ENCODE measurements at places on chromosomes 16 and 17.

DNA sequence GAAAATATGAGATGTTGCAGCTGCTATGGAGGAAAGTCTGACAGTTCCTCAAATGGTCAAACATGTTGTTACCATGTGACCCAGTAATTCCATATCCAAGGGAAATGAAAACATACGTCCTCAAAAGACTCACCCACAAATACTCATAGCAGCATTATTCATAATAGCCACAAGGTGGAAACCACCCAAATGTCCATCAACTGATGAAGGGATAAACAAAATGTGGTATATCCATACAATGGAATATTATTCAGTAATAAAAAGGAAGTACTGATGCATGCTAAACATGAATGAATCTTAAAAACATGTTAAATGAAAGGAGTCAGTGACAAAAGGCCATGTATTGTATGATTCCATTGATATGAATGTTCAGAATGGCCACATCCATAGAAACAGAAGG, 140.2 kb downstream of the PITPNC1 start:
- no peak for DNase-seq

- DNase-seq: peak; percentile 24
These were observed 29.0 kb upstream of the RNPS1 start for GRCh38 chr16:2296661-2297505.

- peak; percentile 77 for DNase-seq
These were observed 973 bp upstream of the UBTF start for GRCh38 chr17:44220213-44221083.

- DNase-seq: no peak
These were observed 32.8 kb downstream of the CCL4 start for GRCh38 chr17:36136439-36136838.

DNA sequence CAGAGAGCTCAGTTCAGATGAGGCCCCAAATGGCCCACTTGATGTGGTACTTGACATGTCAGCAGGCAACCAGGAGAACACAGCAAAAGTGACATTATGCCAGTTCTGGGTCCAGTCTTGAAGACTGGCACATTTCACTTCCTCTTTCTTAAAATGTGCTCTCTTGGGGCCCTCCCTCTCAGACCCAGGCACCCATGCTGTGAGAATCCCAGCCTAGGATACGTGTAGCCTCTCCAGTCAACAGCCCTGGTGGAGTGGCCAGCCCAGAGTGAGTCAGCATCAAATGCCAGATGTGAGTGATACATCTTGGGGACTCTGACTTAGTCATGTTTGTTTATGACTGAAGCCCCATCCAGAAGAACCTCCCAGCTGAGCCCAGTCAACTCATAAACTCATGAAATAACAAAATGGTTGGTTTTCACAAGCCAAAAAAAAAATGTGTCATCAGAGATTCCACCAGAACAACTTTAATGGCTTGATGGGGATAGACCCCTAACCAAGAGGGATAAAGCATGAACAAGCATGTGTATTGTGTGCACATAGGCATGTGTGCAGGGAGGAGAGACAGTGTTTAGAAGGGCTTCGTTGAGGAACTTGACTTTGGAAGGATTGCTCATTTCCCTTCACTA, 82.5 kb upstream of the TNRC6C start:
- no peak for DNase-seq

GRCh38 chr16:57769541-57770145, 32.6 kb downstream of the KIFC3 start:
- DNase-seq: no peak

- DNase-seq: no peak
These were observed 45.9 kb downstream of the SREBF1 start for GRCh38 chr17:17790637-17791464.

GRCh38 chr16:57628783-57629293, 408 bp downstream of the ADGRG1 start:
- no peak for DNase-seq

GRCh38 chr17:61465550-61466237, 13.5 kb downstream of the TBX4 start:
- no peak for DNase-seq

DNA sequence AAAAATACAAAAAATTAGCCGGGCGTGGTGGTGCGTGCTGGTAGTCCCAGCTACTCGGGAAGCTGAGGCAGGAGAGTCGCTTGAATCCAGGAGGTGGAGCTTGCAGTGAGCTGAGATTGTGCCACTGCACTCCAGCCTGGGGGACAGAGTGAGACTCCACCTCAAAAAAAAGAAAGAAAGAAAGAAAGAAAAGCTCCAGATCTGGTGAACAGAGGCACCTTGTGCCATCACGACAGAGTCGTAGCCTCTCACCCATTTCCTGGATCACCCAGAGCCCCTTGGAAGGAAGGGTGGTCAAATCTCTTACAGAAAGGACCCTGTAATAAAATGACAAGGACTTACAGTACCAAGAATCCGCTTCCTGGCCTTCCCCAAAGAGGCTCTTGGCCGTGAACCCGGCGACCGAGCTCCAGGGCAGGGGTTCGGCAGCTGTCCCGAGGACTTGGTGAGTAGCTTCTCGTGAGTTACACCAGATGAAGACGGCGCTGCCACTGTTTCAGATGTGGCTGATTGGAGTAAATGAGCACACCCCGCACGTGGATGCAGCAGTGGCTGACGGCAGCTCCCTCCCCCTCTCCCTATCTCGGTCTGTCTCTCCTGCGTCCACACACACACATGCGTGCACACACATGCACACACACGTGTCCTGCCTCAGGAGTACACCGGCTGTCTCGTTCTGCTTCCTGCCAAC, 13.5 kb downstream of the LGALS3BP start:
- no peak for DNase-seq

GRCh38 chr17:75130632-75131277, 787 bp downstream of the NT5C start:
- DNase-seq: peak; percentile 53
